Upper lobe of right lung (tissue), 1 donor: ENCODE measurements at places on chromosomes 4 and X.

DNA sequence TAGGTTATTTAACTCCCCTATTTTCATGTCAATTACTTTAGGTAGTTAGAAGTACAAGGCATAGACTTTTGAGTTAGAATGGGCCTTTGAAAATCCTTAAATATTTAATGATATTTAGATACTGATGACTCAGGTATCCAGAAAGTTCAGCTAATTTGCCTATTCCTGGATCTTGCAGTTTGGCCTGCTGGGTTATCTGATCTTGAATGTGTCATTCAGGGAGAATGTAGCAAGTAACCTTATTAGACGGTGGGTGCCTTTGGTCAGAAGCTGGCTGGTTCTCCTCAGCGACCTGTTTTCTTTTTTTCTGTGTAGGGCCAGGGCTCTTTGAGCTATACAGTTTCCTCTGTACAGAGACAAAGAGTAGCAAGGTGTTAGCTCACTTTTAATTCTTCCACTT, 42.0 kb downstream of the MTM1 start:
- peaks cover 5% of the 10 kb centered on the region for H3K36me3 ChIP-seq
- DNase-seq = no peak
- no peak overlapping the region for H3K27ac ChIP-seq
- no peak overlapping the region for H3K4me3 ChIP-seq

- no peaks in the 10 kb centered on the region for H3K4me1 ChIP-seq
- no peaks in the 10 kb centered on the region for H3K27me3 ChIP-seq
- H3K4me3 ChIP-seq = no peak overlapping the region
- no peak overlapping the region for H3K27ac ChIP-seq
- H3K36me3 ChIP-seq = peaks cover 24% of the 10 kb centered on the region
Measured at GRCh38 chrX:71603618-71604017, 14.7 kb downstream of the CXCR3 start.

DNA sequence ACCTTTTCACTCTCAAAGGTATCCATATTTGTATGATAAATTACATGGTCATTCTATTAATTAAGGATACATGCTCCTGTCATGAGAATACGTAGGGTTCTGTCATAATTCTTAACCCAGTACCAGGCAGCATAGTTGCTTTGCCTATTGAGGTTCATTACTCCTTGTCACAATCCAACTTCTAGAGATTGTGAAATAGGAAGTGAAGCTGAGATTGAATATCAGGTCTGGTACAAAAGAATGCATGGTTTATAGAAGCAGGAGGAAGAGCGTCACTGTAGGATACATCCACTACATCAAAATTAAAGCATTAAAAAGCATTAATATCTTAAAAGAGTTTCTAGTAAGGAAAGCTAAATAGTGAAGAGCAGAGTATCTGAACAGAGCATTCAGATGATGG, 647.0 kb downstream of the IQCM start:
- H3K27me3 ChIP-seq = no peaks in the 10 kb centered on the region
- no peak overlapping the region for H3K4me3 ChIP-seq
- no peaks in the 10 kb centered on the region for H3K36me3 ChIP-seq
- H3K4me1 ChIP-seq = no peaks in the 10 kb centered on the region

DNA sequence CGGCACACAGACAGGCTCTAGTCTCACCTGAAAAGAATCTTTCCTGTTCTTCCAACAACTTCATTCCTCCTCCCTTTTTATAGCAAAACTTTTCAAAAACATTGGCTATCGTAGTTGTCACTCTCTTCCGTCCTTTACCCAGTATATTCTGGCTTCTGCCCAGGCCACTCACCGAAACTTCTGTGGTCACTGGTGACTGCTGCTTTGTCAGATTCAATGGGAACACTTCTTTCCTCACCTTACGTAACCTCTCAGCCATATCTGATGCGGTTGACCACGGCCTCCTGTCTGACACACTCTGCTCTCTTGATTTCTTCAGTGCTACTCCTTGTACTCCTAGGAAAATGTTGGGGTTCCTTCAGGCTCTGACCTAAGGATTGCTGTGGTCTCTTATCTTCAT, 9.2 kb upstream of the RNF150 start:
- DNase-seq = no peak
- no peaks in the 10 kb centered on the region for H3K4me1 ChIP-seq
- H3K27me3 ChIP-seq = no peaks in the 10 kb centered on the region
- H3K4me3 ChIP-seq = no peak overlapping the region
- no peaks in the 10 kb centered on the region for H3K36me3 ChIP-seq

GRCh38 chrX:108833993-108834392, 97.6 kb upstream of the IRS4 start:
- H3K27ac ChIP-seq = no peak overlapping the region
- no peak for DNase-seq
- H3K27me3 ChIP-seq = no peaks in the 10 kb centered on the region
- H3K4me3 ChIP-seq = no peak overlapping the region
- no peaks in the 10 kb centered on the region for H3K4me1 ChIP-seq

DNA sequence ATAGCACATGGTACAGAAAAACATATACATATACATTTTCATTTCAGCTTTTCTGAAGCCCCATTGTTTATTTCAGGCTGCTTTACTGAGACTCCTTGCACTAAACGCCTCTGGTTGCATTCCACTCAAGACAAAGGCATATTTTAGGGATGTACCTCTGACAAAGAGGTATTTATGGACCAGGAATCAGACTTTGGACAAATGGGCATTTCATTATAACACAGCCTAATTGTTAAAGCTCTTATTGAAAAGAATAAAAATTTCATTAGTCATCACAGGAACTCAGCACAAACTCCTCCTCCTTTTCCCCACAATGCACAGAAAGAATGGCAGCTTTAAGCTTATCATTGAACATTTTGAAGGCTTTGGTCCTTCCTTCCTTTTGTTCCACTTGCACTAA, 62.9 kb upstream of the UGT8 start:
- no peaks in the 10 kb centered on the region for H3K27me3 ChIP-seq
- H3K4me3 ChIP-seq = no peak overlapping the region
- no peak overlapping the region for H3K27ac ChIP-seq
- H3K4me1 ChIP-seq = no peaks in the 10 kb centered on the region

DNA sequence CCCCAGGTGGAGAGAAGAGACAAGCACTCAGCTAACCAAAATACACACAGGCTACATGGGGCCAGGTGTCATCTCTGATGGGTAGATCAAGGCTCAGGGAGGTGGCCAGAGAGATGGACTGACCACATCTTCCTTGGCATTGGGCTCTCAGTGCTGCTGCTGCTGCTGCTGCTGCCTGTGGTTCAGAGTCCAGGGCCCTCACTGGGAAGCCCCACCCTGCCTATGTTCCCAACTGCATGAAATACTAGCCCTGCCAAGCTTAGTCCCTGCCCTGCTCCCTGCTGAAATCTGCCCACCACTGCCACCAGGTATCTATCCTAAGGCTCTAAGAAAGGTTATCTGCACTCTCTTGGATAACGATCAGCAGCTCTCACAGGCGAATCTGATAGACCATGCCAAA, 118.7 kb downstream of the EFHC2 start:
- no peaks in the 10 kb centered on the region for H3K4me1 ChIP-seq
- no peaks in the 10 kb centered on the region for H3K36me3 ChIP-seq
- DNase-seq = no peak
- no peaks in the 10 kb centered on the region for H3K27me3 ChIP-seq

GRCh38 chr4:132195176-132195575, 953.9 kb upstream of the PCDH10 start:
- no peaks in the 10 kb centered on the region for H3K27me3 ChIP-seq
- H3K4me3 ChIP-seq = no peak overlapping the region
- DNase-seq = no peak
- no peaks in the 10 kb centered on the region for H3K36me3 ChIP-seq
- H3K4me1 ChIP-seq = no peaks in the 10 kb centered on the region
- H3K27ac ChIP-seq = no peak overlapping the region

DNA sequence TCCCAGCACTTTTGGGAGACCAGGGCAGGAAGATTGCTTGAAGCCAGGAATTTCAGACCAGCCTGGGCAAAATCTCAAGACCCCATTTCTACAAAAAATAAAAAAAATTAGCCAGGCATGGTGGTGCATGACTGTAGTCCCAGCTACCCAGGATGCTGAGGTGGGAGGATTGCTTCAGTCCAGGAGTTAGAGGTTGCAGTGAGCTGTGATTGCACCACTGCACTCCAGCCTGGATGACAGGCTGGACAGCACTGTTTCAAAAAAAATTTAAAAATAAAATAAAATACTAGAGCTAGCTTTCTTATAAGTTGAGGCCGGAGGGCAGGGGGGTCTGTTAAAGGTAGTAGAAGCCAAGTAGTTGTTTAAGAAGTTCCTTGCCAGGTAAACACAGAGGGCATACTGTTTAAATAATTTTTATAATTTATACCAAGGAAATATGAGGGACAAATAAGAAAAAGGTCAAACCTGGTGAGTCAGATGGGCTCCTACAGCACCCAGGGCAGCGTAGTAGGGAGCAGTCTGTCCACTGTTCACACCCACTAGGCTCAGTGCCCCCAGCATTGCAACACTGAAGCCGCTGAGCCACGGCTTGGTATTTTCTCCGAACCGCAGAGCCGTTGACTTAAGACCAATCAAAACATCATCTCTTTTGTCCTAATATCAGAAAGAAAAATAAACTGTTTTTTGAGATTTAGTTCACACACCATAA, 17.3 kb downstream of the COQ2 start:
- no peak overlapping the region for H3K4me3 ChIP-seq
- no peak overlapping the region for H3K27ac ChIP-seq
- no peak for DNase-seq
- H3K27me3 ChIP-seq = no peaks in the 10 kb centered on the region

DNA sequence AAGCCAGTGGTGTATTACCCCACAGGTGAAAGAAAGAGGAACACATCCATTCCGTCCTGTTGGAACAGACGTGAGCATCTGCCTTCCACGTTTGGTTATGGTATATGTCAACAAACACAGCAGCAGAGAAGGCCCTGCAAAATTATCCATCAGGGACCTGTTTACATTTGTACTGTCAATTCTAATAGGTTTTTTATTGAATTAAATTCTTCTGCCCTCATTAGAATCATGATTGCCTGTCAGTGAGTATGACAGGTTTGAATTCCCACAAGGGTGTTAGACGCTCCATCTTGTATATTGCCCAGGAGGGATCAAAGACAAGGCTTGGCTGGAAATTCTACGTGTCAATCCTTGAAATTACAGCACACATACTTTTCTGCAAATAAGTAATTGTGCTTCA, 339.9 kb upstream of the NOCT start:
- no peak overlapping the region for H3K27ac ChIP-seq
- DNase-seq = no peak
- H3K36me3 ChIP-seq = no peaks in the 10 kb centered on the region
- H3K27me3 ChIP-seq = no peaks in the 10 kb centered on the region
- no peak overlapping the region for H3K4me3 ChIP-seq
- H3K4me1 ChIP-seq = no peaks in the 10 kb centered on the region

DNA sequence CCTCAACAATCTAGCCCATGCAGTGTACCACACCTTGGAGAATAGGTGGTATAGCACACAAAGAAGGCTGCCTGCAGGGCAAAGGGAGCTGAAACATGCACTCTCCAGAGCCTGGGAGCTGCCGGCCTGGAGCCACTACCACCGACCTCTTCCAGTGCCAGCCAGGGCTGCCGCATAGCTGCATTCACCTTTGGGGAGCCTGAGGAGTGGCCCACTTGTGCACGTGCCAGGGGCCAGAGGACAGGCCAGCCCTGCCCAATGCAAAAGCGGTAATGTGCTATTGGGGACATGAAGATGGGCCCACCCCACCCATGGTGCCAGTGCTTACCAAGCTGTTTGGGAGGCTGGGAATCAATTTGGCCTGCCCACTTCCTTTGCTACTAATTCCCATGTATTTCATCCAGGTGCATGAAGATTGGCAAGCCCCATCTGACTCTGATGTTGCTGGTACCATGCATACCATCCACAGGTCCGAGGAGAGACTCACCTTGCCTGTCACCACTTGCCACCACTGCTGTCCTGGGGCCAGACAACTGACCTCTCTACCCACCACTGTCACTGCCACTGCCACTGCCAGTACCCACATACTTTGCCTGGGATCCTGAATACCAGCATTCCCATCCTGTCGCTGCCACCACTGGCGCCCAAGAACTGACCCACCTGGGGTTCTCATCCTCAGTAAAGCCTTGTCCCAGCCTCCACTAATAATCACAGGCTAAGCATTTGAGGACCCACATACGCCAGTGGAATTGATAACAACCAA, 506.9 kb downstream of the MAGEB5 start:
- DNase-seq = no peak
- H3K4me1 ChIP-seq = no peaks in the 10 kb centered on the region
- no peaks in the 10 kb centered on the region for H3K27me3 ChIP-seq
- no peak overlapping the region for H3K27ac ChIP-seq

DNA sequence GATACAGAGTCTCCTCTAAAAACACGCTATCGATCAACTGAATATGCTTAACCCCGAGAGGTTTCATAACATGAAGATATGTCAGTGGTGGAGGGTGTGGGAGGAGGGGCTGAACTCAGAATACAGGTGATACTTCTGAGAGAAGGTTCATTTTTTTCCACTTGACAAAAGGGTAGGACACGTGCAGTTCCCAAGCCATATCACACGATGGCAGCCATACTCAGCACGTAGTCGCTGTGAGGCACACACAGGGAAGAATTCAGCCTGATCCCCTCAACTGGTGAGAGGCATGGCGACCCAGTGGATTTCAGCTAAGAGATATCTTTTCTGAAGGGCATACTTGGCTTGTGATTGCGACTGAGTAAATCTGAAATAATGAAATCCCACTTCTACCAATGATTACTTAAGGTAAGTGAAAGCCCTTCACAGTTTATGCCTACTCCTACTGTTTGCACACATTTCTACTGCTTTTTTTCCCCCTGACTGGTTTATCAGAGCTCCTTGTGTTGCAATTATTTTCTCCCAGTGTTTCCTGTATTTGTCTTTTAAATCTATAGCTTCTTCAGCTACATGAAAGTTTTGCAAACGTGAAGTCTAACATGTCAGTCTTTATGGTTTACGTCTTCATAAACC, 133.1 kb downstream of the CORIN start:
- H3K4me3 ChIP-seq = peak overlapping the region; percentile 24
- H3K27ac ChIP-seq = peak overlapping the region; percentile 74
- H3K27me3 ChIP-seq = no peaks in the 10 kb centered on the region
- DNase-seq = no peak

DNA sequence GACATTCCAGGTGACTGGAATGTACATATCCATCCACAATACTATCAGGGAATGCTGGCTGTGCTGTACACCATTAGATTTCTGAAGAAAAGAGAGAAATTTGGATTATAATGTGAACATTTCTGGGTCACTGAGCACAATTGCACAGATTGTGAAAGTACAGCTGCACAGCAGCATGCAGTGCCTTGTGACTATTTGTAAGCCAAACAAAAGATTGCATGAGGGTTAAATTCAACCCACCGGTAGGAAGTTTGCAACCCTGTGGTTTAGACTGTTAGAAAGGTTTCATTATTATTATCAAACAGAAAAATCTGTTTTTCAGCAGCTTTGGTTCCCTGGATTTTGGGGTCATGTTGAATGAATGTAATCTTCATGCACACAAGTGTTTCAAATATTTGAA, 24.5 kb downstream of the DDIT4L start:
- no peaks in the 10 kb centered on the region for H3K27me3 ChIP-seq
- H3K27ac ChIP-seq = no peak overlapping the region
- H3K4me3 ChIP-seq = no peak overlapping the region
- no peaks in the 10 kb centered on the region for H3K4me1 ChIP-seq

DNA sequence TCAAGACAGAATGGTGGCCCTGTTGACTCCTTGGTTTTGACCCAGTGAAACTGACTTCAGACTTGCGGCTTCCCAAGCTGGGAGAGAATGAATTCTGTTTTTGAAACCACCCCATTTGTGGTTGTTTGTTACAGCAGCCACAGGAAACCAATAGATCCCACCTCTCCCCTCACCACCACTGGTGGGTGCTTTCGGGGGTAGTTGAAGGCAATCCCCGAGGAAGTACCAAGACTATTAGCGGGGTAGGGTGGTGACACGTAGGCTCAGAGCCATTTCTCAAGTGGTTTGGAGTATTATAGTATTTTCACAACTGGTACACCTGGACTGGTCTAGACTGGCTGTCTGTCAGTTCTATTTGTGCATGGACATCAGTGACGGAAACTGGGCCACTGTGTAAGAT, 189.1 kb upstream of the RBPJ start:
- H3K4me3 ChIP-seq = no peak overlapping the region
- H3K36me3 ChIP-seq = no peaks in the 10 kb centered on the region
- no peak overlapping the region for H3K27ac ChIP-seq
- H3K4me1 ChIP-seq = no peaks in the 10 kb centered on the region
- H3K27me3 ChIP-seq = no peaks in the 10 kb centered on the region
